Non-pigmented ciliary epithelial cell (primary cell): ENCODE measurements at places on chromosomes 4 and X.

DNA sequence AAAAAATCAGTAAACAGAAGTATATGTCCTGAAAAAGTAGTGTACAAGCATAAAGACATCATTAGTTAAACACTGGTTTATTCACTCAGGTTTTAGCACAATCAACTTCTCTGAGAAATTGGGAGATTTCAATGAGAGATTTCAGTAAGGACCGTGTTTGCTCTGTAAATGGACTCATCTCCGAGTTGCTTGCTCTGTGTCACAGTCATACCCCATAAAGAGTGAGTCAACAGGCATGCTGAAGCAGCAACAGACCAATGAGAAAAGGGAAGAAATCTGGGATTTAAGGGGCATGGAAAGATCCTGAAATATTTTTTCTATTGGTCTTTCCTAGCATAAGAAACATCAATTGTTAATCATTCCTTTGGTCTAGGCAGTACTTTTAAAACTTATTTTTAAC, 4.7 kb downstream of the GLUD2 start:
- no peak for DNase-seq

GRCh38 chr4:43987331-43987944, 461.2 kb downstream of the KCTD8 start:
- DNase-seq = no peak

GRCh38 chr4:156420623-156421022, 467.0 kb upstream of the CTSO start:
- no peak for DNase-seq

DNA sequence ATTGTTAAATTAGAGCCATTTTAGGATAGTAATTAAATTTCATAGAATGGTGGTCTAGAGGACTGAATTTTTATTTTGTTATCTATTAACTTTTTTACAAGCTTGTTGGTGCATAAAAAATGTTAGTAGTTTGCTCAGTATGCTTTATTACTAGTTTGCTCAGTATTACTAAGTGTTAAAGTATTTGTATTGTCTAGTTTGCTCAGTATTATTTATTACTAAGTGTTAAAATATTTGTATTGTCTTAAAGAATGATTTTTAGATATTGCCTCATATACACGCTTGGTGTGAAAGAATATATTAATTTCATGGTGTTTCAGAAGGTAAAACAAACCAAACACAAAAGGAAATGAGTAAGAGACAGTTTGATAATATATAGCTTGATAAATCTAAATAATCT, 268.4 kb upstream of the MAGEB18 start:
- no peak for DNase-seq

DNA sequence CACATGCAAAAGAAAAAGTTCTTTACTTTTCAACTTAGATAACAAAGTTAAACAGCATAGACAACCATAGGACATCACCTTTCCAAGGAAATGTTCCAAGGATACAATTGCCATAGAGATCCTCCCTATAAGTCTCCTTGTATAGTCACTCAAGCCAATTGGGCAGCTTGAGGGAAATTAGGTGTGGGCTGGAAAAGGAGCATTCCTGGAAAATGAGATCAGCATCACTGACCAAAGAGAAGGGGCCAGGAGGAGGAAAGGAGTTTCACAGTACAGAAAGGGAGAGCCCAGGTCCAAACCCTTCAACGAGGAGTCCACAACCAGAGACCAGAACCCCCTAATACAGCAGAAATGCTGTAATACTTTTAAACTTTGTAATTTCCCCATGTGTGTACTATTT, 91.5 kb upstream of the PPARGC1A start:
- no peak for DNase-seq

DNA sequence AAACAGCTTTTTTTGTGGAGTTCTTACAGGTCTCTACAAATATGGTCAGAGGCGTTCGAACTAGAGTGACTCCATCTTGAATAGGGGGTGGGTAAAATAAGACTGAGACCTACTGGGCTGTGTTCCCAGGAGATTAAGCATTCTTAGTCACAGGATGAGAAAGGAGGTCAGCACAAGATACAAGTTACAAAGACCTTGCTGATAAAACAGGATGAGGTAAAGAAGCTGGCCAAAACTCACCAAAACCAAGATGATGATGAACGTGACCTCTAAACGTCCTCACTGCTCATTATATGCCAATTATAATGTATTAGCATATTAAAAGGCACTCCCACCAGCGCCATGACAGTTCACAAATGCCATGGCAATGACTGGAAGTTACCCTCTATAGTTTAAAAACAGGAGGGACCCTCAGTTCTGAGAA, 42.8 kb upstream of the SPP1 start:
- no peak for DNase-seq

DNA sequence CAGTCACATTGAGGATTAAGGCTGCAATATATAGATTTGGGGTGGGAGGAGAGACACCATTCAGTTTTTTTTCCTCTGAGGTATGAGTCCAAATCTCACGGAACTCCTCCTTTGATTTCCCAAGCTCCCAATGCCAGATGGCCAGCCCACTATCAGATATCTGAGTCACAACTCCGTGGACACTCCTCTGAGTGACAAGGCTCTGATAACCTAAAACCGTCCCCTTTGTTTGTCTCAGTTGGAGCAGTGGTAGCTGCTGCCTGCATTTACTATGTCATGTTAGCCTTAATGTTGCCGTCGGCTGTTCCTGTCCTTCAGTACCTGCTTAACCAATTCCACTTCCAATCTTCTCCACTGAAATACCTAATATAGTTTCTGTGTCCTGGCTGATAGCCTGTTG, 107.3 kb downstream of the DTHD1 start:
- DNase-seq = no peak

GRCh38 chr4:78612398-78613178, 61.0 kb downstream of the ANXA3 start:
- no peak for DNase-seq

- no peak for DNase-seq
Measured at GRCh38 chr4:110653321-110654253, 30.7 kb upstream of the PITX2 start.

DNA sequence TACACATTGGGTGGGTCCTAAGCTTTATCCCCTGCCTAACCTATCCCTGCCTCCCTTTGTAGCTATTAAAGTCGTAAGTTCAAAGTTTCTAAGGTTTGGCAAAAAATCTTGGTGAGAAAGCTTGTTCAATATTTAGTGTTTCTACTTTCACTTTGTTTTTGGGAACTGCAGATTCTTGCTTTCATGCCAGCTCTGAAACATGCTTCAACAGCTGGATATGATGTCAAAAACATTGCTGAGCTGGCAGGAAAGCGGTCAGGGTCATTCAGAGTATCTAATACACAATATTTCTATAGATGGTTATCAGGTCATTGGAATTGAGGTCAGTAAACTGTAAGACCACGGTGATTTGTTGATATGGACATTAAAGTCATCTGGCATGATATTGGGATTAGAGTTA, 19.7 kb downstream of the CENPI start:
- DNase-seq = no peak

- peak; percentile 13 for DNase-seq
Measured at GRCh38 chrX:44314259-44314734, 29.2 kb downstream of the EFHC2 start.

DNA sequence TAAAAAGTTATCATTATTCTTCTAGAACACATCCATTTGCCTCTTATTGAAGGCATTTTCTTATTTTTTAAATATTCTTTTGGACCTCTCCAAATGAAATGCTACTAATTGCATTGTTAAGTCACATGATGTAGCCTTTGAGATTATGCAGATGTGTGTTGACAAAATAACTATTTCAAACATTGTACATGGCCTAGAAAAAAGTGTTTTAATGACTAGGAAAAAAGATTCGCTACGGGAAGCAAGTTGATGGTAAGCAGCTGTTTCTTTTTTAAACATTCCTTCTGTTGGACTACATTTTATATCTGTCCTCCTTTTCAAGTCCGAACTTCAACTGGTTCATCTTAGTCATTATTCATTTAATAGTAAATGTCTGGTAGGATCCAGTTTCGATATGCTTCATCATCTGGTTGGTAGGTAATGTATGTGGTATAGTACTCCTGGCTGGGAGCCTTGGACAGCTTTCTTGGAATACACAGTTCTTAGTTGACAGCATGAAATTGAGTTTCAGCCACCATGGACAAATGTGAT, 34.3 kb upstream of the GUCY1A1 start:
- no peak for DNase-seq

DNA sequence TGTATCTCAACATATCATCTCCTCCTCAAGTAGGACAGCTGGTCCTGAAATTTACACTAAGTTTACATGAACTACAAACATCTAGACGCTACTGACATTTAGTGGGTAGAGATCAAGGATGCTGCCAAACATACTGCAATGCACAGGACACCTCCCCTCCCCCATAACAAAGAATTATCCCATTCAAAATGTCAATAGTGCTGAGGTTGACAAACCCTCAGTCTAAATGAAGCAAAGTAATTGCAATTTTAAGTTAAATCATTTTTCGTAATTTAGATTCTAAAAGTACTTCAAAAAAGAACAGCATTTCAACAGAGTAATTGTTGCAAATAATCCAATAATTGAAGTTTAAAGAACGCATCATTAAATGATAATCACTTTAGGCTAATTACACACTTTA, 1.2 kb downstream of the PRMT9 start:
- DNase-seq = no peak

GRCh38 chrX:103360092-103360491, 3.8 kb downstream of the TCEAL9 start:
- DNase-seq = no peak

DNA sequence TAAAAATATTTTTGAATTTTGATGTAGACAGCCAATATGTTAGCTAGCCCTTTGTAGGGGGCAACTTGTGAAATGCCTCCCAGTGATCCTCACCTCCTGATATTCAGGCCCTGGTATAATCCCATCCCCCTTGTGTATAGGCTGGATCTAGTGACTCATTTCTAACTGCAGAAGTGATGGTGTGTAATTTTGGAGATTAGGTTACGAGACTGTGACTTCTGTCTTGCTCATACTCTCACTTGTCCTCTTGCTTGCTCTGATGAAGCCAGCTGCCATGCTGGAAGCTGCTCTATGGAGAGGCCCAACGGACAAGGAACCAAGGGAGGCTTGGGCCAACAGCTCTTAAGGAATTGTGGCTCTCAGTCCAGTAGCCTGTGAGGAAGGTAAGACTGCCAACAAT, 61.7 kb downstream of the GPR82 start:
- no peak for DNase-seq

DNA sequence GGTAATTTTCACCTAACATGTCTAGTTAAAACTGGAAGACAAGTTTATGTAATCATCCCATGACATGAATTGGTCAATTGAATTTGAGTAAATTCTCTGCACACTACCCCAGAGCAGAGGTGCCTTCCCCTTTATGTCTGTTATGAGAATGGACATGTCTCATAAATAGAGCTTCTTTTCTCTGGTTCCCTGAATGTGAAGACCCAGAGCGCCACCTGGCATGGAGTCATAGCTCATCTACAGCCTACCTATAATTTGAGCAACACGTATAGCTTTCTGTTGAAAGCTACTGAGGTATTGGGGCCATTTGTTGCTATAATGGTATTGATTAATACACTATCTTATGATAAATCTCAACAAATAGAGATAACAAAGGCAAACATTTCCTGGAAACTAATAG, 626.5 kb upstream of the GALNTL6 start:
- no peak for DNase-seq

- no peak for DNase-seq
Measured at GRCh38 chr4:26056406-26056805, 142.4 kb downstream of the SMIM20 start.

- no peak for DNase-seq
Measured at GRCh38 chrX:53281963-53282695, 745 bp upstream of the IQSEC2 start.

GRCh38 chrX:153726286-153727122, 1.8 kb downstream of the ABCD1 start:
- no peak for DNase-seq

DNA sequence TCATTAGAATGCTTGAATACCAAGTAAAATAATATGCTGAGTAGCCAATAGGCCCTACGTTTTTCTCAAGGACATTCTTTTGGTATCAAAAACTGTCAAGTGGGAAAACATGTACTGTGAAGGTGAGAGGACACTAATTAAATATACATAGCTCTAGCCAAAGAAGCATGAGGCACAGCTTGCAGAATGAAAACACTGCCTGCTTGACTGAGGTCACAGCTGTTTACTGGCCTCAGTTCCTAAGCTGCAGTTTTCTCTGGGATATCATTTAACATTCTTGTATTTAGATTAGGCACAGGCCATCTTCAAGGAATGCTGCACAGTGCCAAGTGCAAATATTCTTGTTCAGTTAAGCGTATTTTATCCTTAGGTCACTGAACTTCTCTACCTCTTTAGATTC, 78.6 kb downstream of the NAP1L3 start:
- DNase-seq = no peak

- no peak for DNase-seq
Measured at GRCh38 chr4:170610434-170610833, 520.7 kb upstream of the AADAT start.

- no peak for DNase-seq
Measured at GRCh38 chr4:152356428-152357034, 179.4 kb downstream of the FBXW7 start.

GRCh38 chrX:103737696-103738095, 27.0 kb downstream of the TMEM31 start:
- no peak for DNase-seq

DNA sequence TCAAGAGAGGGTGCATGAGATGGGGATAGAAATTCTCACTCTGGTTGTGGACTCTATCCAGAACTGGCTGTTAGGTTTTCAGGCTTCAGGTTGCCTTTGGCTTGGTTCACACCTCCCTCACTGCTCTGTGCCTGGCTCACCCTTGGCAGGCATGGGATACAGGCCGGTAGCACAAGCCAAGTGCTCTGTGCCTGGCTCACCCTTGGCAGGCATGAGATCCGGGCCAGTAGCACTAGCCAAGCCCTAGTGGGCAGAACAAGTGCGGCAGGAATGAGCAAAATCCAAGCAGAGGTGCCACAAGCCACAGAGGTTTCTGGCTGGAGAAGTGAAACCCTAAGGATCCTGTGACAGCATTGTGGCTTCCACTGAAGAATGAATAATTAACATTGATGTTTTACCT, 1642.3 kb downstream of the C4orf33 start:
- DNase-seq = no peak

GRCh38 chrX:19579485-19579884, 64.2 kb upstream of the MAP3K15 start:
- DNase-seq = no peak

GRCh38 chr4:154039435-154040343, 250.8 kb upstream of the SFRP2 start:
- DNase-seq = no peak
